Kidney (tissue), 22 donors: ENCODE measurements at places on chromosomes 3 and 15. TPM values are rescaled to one million over a fixed set of nuclear protein-coding genes. Genes with fewer than 3 reads are reported as not detected.

The IL5RA gene
- 1.1 TPM for total RNA-seq

The USP19 gene
- 67.2 TPM for total RNA-seq

DNA sequence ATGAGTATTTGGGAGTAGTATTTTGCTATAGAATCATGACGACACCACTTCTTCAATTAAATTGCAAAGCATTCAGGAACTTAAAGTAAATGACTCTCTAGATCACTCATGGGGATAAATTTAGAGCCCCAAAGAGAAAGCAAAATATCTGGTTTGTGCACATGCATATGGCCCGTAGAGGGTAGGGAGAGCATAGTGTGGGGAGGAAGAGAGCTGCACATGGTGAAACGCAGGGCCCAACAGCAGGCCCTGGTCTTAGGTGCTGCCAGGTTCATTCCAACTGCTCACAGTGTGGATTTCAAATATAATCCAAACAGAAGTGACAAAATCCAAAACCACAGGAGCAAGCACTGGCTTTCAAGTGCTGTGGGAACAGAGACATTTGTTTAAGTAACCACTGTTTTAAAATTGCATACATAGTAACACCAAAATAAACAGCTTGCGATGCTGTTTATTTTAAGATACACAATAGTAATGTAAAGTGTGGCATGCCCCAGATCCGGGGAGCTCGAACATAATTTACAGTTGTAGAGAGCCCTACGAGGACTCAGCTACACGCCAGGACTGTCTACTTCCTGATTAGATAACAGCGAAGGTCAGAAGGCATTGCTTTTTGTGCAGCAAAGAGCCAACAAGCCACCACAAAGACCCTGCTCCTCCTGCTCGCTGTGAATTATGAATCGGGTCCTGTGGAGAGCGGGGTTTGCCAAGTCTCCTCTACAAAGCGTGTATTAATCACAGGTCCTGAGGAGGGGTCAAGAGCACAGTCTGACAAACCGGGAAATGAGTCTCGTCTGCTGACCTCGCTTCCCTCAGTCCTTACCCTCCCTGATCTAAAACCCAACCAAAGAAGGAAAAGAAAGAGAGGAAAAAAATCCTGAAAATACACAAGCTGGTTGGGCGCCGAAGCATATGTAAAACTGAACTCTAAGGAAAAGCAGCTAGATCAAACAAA, 80.6 kb downstream of the MEIS2 start:
- DNase-seq = peak; percentile 28
- H3K27ac ChIP-seq = no peak overlapping the region
- no peak overlapping the region for H3K4me3 ChIP-seq
- H3K27me3 ChIP-seq = no peaks in the 10 kb centered on the region
- no peaks in the 10 kb centered on the region for H3K36me3 ChIP-seq

DNA sequence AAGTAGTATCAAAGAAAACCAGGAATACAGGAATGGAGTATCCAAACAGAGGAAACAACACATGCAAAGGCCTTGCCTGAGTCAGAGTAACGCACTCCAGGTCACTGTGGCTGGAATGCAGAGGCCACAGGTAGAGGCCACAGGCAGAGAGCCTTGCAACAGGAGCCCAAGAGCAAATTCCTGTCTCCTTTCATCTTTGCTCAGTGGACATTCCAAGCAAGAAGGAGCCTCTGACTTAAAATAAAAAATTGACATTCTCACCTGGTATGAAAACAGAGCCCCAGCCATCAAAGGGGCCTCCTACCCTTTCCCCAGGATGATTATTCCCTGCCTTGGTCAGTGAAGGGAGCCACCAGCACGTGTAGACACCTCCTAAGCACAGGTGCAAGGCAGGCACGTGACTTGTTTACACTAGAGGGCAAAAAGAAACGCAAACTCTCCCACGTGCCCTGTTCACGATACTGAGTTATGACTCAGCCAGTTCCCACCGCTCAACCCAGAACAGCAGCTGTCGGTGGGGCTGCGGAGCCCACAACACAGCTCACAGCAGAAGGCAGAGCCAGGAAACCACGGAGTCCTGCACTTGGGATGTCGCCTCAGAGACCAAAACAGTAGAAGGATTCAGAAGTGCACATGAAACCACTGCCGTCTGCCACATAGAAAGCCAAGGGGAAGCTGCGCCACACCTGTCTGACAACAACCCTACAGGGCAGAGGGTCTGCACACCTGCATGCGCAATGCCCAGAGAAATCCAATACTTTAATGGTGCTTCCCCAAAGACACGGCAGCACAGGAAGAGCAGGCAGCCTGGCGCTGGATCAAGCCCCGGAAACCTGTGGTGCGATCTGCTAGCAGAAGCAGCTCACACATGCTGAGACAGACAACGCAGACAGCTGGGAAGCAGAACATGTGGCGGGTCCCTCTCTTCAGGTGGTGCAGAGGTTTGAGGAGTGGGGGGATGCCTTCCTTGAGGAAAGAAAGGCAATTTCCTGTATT, 52.1 kb downstream of the ITGB5 start:
- H3K4me3 ChIP-seq = no peak overlapping the region
- H3K4me1 ChIP-seq = peaks cover 48% of the 10 kb centered on the region
- H3K27ac ChIP-seq = peak overlapping the region; percentile 81
- H3K27me3 ChIP-seq = no peaks in the 10 kb centered on the region
- H3K36me3 ChIP-seq = no peaks in the 10 kb centered on the region
